ENCODE measurements at places on chromosomes 4 and X.

- DNase-seq, result no peak
Observed at GRCh38 chrX:111170017-111170416, 74.0 kb downstream of the PAK3 start.

GRCh38 chrX:69088171-69088938 is 76.9 kb downstream of the PJA1 start:
- no peak for DNase-seq

DNA sequence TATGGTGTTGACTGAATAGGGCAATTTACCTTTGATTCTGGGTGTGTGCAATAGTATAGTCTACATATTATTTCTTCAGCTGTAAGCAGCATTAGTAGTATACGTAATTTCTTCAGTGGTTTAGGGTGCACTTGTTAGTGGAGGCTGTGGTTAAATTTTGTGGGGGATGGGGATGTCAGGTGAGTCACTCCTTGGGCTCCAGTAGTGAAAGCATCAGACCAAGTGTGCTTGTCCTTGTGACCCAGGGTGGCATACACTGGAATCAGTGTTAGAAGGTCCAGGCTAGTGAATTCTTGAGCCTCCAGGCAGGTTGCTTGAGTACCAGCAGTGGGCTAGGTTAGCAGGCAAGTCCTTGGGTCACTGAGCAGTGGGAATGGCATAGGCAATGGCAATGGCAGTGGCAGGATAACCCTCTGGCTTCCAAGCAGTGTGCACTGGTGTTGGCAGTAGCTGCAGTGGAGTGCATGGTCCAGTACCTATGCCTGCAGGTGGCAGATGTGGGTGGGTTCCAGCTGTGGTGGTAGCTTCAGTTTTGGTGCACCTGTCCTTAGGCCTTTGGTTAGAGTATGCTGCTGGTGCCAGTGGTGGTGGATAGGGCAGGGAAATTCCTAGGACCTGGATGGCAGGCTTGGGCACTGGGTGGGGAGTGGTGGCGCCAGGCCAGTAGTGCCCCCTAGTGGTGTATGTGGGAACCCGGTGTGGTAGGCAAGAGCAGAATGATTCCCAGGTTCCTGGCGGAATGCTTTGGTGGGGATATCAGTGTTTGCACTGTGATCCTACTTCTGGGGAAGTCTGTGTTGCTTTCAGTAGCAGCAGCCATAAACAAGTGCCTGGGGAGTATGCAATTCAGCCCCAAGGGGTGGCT is 531.0 kb downstream of the SMARCA1 start:
- no peak for DNase-seq

DNA sequence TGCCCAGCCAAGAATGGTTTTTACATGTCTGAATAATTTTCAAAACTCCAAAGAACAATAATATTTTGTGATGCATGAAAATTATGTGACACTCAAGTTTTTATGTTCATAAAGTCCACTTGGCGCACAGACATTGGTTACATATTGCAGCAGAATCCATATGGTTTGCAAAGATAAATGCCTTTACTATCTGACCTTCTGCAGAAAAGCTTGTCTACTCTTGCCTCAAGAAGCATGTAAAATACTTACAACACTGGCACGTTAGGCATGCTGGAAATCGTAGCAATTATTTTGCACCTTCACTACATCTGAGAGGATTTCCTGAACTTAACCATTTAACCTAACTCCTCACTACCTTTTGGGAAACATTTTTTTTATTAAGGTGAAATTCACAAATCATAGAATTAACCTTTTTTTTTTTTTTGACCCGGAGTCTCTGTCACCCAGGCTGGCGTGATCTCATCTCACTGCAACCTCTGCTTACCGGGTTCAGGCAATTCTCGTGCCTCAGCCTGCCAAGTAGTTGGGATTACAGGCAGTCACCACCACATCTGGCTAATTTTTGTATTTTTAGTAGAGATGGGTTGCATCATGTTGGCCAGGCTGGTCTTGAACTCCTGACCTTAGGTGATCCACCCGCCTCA is 3.5 kb upstream of the XG start:
- no peak for DNase-seq

GRCh38 chr4:182754895-182755294 is 162.3 kb downstream of the DCTD start:
- no peak for DNase-seq

DNA sequence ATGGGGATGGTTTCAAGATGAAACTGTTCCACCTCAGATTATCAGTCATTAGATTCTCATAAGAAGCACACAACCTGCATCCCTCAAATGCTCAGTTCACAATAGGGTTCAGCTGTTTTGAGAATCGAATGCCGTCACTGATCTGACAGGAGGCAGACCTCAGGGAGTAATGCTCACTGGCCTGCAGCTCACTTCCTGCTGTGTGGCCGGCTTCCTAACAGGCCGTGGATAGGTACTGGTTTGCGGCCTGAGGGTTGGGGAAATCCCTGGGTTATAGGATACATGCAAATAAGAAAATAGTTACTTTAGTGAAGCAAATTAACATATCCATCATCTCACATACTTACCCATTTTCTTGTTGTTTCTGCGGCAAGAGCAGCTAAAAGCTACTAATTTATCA is 160.4 kb downstream of the MAD2L1 start:
- DNase-seq, result no peak

- DNase-seq, result no peak
Observed at GRCh38 chrX:51851507-51852085, 41.8 kb upstream of the MAGED1 start.

DNA sequence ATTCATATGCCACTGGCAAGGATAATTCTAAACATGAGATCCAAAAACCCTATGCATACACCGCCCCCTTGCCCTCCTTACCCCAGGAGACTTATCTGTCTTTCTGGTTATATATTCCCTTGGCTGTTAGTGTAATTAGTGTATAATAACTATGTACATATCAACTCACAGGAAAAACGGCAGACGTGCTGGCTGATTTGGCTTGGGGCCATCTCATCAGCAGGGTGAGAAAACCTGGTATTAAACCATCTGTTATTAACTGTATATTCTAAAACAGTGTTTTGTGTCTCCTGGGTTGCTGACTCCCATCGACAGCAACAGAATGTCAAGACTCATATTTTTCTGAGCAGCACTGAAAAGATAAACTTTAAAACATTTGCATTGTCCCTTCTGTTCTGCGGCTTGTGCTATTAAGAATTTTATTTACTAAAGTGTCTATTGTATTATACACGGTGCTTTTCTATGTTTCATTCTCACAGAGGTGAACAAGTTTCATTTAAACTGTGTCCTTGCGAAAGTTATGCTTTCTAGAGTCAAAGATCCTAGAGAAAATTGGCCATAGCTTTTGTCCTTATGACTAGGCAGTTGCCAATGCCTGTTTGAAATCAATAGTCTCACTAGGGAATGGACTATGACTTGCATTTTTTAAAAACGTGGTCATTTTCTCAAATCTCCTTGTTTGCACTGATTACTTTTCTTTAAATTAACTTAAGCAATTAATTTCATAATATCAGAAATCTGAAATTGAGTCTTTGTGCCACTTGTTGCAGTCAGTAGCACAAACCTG is 211.5 kb upstream of the MID1 start:
- DNase-seq, result no peak

- no peak for DNase-seq
Observed at GRCh38 chrX:101057093-101057714, 5.3 kb upstream of the TRMT2B start.

DNA sequence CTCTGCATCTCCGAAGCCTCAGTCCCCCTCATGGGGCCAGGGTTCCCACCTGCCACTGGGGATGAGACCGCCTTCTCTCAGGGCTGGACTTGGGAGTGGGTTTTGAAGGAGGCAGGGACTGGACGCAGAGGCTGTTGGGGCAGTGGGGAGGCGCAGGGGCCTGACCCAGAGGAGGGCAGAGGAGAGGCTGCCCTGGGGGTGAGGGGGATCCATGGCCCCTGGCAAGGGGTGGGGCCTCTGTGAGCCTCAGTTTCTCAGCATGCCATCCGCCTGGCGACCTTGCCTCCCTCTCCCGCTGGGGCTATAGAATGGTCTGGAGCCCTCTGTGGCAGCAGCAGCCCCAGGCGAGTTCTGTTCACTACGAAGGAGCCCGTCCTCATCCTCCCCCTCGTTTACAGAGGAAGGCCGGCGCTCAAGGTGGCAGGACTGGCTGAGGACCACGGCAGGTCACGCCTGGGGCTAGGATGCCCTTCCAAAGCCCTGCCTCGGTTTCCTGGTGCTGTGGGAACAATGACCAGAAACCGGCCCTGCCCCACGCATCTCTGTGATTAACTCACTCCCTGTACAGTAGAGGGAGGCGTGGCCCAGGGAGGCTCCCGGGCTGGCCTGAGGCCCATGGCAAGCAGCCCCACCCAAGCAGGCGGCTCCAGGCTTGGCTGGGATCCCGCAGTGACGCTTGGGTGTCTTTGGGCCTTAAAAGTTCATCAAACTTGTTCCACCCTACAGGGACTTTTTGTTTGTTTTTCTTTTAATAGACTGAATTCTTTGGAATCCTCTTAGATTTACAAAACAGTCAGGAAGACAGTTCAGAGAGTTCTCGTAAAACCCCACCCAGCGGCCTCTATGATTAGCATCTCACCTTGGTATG is 16.0 kb upstream of the SH3TC1 start:
- DNase-seq, result no peak

GRCh38 chr4:168825975-168826374 is 184.1 kb downstream of the CBR4 start:
- DNase-seq, result no peak

- no peak for DNase-seq
Observed at GRCh38 chrX:2697306-2697705, 6.2 kb downstream of the CD99 start.

DNA sequence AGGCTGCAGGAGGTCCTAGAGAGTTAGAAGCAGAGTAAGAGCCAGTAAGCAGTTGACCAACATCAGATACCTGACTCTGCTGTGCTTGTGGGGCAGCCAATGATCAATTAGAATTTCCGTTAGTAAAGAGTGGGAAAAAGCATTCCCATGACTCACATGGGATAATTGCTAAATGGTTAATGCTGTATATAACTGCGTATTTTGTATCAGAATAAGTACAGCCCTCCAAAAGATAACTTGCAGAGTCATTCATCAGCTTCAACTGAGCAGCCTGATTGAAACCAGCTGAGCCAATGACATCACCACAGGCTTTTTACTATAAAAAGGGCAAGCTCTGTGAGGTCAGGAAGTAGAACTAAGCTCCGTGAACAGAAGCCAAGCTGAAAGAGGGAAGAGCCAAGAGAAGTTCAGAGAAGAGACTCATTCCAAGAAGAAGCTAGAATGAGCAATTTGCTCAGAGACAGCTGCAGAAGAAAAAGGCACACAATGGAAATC is 67.9 kb downstream of the PPP3CA start:
- peak; percentile 20 for DNase-seq

DNA sequence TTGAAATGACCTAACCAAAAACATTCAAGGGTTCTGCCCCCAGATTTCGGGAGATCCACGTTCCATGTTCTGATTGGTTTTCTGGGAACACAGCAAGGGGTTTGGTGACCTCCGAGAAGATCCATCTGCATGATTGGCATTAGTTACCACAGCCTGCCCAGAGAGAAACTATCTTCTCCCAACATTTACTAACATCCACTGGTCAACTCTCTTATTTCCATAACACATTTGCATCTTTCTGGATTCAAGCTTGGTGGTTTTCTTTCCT is 15.6 kb downstream of the SHOX start:
- no peak for DNase-seq

- no peak for DNase-seq
Observed at GRCh38 chr4:87589531-87589930, 18.8 kb upstream of the DSPP start.

- no peak for DNase-seq
Observed at GRCh38 chr4:101643186-101643837, 147.2 kb upstream of the BANK1 start.

DNA sequence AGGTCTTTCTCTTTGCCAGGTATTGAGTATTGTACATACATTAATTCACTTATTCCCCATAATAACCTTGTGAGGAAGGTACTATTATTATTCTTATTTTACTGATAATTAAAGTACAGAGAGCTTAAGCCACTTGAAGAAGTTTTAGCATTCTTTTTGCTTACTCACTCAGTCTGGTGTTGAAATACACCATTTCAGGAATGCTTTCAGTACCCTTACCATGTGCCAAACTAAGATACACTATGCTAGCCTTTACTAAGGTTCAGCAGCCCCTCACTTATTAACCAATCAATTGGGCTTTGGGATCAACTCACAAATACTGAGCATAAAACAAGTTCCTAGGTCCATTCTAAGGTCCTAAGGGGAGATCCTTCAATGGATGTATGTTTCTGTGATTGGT is 179.0 kb upstream of the FGF13 start:
- DNase-seq, result no peak

DNA sequence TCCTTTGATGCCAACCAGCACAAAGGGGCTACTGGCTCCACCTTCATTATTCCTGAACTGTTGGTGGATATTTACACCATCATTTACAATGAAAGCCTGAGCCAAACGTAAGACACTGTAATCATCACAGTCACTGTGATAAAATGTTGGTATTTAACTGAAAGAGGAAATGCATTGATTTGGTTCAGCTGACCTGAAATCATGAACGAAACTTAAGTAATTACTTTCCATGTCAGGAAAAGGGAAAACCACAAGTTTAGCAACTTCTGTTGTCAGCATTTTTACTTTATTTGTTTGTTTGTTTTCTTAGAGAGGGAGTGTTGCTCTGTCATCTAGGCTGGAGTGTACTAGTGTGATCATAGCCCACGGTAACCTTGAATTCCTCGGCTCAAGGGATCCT is 247.8 kb upstream of the FAM47A start:
- no peak for DNase-seq

DNA sequence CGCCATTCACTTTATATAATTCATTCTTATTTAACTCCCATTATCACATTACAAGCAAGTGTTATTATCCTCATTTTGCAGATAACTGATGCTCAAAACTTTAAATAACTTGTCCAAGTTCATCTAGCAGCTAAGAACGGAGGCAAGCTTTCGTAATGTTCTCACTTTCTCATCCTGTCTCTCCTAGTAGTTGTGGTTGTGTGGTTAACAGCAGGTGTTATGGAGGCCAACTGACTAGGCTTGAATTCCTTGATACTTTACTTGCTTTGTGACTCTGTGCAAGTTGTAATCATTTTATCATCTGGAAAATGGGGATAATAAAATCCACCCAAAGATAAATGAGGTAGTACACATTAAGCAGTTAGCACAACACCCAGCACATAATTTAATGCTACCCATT is 109.9 kb upstream of the PTPN13 start:
- no peak for DNase-seq

GRCh38 chr4:244471-244870 is 60.8 kb downstream of the ZNF732 start:
- peak; percentile 19 for DNase-seq
